ENCODE measurements at places on chromosomes 6 and 20.

DNA sequence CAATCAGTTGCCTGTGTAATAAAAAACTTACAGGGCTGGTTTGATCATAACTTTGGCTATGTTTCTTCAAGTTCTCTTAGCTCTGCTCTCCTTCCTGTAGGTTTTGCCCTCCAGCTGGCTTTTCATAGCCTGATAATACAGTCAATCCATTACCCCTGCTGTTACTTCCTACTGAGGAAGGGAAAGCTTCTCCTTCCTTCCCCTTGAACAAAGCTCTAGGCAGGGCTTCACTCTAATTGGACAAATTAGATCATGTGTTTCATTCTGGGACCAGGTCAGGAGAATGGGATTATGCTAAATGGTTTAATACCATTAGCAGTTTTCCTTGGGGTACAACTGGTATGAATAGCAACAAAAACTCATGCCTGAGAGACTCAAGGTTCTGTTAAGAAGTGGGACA, 106.8 kb upstream of the MCHR2 start:
- no peak for DNase-seq

DNA sequence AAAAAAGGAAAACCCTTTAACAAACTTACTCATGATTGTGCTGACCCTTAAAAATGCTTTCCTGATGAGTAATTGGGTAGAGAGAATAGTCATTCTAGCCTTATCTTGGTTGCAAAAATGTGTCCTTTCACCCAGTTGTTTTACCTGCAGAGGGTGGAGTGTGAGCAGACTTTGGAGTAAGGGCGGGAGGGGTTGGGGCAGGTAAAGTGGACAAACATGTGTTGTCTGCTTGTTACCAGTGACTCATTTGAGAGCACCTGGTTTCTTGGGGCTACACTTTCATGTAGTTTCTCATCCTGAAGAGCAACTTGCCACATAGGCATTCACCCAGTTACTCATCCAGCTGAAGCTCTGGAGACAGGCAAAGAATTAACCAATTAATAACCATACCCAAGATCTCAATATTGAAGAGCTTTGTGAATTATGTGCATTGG, 121.1 kb downstream of the TNFRSF21 start:
- DNase-seq = no peak

- no peak for DNase-seq
These were observed 8.0 kb downstream of the LAMA5 start for GRCh38 chr20:62359043-62359490.

- no peak for DNase-seq
These were observed 50.7 kb downstream of the LRFN2 start for GRCh38 chr6:40536442-40536841.

GRCh38 chr6:166692723-166693302, 65.8 kb upstream of the RPS6KA2 start:
- DNase-seq = no peak

- DNase-seq = peak; percentile 91
These were observed 118.0 kb downstream of the HFE start for GRCh38 chr6:26205161-26205624.

DNA sequence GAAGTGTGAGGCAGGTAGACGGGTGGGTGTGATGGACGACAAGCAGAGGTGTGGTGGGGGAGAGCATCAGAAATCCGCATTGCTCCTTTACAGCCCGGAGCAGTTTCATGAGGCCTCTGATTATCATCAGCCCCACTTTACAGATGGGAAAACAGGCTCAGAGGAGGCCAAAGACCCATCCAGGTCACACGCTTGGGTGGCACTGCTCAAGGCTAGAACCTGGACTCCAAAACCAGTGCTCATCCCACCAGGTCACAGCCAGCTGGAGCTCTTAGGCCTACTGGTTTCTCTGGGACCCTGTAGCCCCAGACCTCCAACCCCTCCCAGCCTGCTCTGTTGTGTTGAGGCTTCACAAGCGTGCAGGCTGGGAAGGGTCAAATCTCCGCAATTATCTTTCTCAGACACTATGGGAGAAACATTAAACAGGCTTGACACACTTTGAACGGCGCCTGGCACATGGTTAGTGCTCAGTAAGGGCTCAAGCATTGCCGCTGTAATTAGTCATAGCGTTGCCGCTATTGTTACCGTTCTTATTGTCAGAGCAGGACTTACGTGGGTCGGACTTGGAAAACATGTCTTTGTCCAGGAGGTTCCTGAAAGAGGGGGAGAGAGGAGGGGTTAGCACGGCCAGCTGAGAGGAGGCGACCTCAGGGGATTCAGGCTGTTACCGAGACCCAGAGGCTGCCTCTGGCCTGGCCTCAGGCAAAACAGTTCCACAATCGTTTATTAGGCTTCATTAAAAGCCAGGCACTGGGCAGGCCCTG, 16.6 kb downstream of the CPNE5 start:
- no peak for DNase-seq

GRCh38 chr20:24001712-24002405, 13.3 kb upstream of the GGTLC1 start:
- DNase-seq = no peak

- no peak for DNase-seq
These were observed 149.8 kb downstream of the EYS start for GRCh38 chr6:65557224-65557623.

DNA sequence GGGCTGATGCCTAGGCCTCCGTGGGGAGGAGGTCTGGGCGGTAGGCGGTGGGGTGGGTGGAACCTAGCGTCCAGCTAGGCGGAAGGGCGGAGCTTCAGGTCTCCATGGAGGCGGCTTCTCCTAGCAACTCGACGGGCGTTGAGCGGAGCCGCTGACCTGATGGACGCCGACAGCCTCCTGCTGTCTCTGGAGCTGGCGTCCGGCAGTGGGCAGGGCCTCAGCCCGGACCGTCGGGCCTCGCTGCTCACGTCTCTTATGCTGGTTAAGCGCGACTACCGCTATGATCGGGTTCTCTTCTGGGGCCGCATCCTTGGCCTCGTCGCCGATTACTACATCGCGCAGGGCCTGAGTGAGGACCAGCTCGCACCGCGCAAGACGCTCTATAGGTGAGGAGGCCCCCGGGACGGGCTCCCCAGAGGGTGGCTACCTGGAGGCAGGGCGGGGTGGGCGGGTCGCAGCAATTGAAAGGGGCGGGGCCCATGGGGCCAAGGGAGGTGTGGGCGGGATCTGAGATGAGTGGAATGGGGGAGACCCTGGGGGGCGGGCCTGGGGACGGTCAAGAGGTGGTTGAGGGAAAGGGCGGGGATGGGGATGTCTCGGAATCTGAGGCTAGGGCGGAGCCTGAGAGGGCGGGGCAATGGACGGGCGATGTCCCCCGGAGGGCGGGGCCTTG, at the start of gene RSPH9:
Gene RSPH9 (plus strand): TSS at position 97 of the 673 bp plus-strand sequence. CDS start 63 bp downstream, at position 160.
- DNase-seq = peak; percentile 43

DNA sequence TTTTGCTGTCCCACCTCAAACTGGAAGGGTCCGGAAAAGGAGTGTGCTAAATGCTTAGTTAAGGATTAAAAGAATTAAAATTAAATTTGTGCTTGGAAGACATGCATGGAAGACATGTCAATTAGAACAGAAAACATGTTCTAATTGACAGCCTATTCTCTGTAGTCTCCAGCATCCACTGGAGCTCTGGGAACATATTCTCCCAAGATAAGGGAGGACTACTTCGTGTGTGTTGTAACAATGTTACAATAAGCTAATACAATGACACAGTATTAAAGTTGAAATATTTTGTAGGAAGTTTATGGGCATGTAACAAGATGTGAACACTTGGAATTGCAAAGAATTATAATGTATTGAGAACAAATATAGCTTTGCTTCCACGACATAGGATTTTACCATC, 567.4 kb upstream of the CITED2 start:
- no peak for DNase-seq

DNA sequence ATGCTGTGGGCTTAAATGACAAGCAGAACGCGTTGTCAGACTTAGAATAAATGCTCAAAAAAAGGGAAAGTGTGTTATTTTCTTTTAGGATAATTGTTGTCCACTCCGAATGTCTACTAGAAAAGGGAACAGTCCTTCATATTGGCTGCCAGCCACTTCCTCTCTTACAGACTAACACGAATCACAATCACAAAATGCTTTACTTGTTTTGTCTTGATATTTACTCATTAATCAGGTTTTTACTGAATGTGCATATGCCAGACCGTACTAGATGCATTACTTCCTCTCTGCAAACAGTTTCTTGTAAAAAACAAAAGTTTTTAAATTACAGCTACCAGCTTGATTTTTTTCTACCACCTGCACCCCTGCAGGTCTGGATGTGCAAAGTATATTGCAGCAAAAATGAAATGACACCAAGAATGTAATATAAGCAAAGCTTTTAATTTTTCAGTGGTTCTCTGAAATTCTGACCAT, 821 bp downstream of the DHX35 start:
- DNase-seq = peak; percentile 41

- DNase-seq = no peak
These were observed at the start of gene SGK1 for GRCh38 chr6:134317471-134318131. SGK1 (minus strand) TSS chr6:134318112; CDS start chr6:134317460, 652 bp downstream.

DNA sequence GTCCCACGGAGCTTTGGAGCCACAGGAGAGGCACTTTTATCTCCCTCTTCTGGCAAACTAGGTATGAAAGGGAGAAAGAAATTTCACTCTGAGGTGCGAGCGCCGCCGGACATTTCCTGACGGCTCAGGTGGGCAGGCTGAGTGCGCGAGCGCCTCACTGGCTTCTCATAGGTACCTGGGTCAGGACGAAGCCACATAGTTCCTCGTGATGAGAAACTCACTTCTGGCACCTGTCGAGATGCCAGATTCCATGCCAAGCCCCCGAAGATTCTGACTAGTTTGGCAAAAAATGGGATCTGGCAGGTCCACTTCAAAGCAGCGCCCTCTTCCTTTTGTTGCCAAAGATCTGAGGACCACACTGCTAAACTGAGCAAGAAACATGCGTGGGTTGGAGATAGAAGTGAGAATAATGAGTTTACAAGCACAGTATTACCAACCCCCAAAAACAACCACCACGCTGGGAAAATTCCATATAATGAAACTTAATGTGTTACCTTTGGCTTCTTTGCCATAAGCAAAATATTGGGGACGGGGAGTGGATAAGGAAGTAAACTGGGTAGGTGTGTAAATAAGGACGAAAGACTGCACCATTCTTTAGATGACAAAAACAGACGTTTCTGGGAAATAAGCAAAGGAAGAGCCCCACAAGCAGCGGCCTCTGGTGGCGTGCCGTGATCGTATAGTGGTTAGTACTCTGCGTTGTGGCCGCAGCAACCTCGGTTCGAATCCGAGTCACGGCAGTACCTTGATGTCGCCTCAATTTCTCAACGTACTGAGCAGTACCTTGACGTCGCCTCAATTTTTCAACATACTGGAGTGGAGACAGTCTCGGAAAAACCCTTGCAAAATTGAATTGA, 89.8 kb upstream of the PRSS16 start:
- DNase-seq = peak; percentile 80

GRCh38 chr6:29653452-29654038, 3.3 kb upstream of the MOG start:
- DNase-seq = peak; percentile 72

GRCh38 chr6:1987640-1988039, 257.8 kb downstream of the GMDS start:
- DNase-seq = no peak
